Liver (tissue), 10 donors: ENCODE measurements at places on chromosomes 2 and 18.

- no peak for DNase-seq
Observed at GRCh38 chr2:48519593-48519992, 10.4 kb upstream of the STON1 start.

- DNase-seq = no peak
Observed at GRCh38 chr2:70977605-70978205, 725 bp upstream of the ANKRD53 start.

DNA sequence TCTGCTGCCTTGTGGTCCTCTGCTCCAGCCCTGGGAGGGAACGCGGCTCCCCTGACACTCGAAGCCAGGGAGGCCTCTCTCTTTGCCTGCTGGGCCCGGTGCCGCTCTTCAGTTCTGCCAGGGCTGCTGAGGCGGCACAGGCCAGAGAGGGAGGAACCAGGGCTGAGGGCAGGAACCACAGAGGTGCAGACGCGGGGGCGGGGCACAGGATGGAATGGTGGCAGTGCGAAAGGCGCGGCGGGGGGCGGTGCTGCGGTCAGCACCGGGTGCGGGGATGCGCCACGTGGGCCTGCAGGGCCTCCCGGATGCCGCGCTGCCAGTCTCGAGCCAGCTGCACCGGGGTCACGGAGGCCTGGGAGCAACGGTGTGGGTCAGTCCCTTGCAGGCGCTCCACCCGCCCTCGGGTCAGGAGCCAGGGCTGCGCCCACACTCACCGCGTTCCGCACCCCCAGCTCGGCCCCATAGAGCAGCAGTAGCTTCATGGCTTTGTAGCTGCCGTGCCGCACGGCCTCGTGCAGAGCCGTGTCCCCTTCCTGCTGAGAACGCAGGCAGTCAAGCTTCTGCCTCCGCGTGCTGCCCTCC is 4.4 kb downstream of the ANKRD23 start:
- DNase-seq = no peak

- DNase-seq = no peak
Observed at GRCh38 chr2:172467382-172467781, 40.0 kb downstream of the ITGA6 start.

- DNase-seq = no peak
Observed at GRCh38 chr2:165920748-165921147, 32.8 kb downstream of the TTC21B start.

DNA sequence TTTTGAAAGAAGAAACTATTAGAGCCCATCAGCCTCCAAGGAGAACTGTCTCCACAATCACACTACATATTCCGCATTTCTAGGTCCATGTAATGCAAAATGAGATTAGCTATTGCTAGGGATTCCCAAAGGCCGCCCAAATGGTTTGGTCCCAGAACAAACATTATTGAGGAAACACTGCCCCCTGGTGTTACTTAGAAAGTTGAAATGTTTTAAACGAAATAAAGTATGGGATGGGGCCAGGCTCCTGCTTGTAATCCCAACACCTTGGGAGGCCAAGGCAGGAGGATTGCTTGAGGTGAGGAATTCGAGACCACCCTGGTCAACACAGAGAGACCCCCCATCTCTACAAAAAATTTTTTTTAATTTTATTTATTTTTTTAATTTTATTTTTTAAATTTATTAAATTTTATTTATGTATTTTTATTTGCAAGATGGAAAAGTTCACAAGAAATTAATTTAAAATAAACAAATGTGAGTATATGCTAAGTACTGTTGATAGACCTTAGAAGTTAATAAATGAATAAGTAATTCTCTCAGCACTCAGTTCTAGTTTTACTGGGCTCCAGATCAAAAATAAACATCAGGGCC is 5.5 kb downstream of the NHEJ1 start:
- no peak for DNase-seq

- DNase-seq = no peak
Observed at GRCh38 chr18:61466736-61467135, 133.5 kb downstream of the CDH20 start.

DNA sequence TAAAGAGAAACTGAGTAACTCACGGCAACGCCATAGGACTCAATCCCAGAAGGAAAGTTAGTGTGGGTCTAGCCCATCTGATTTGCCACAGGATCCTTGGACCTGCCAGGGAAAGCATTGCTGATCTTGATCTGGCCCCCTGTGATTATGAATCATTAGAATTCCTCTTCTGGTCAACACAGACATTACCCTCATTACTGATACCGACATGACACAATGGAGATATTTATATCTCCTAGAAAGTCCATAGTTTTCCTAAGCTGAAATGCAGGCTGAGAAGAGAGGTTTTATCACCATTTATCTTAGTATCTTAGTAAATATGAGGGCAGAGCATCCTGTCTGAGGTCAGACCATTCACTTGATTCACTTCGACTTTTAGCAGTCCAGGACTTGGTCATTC is 75.5 kb upstream of the CCDC68 start:
- DNase-seq = no peak

- DNase-seq = no peak
Observed at GRCh38 chr2:28613186-28613585, 117.3 kb downstream of the PLB1 start.

DNA sequence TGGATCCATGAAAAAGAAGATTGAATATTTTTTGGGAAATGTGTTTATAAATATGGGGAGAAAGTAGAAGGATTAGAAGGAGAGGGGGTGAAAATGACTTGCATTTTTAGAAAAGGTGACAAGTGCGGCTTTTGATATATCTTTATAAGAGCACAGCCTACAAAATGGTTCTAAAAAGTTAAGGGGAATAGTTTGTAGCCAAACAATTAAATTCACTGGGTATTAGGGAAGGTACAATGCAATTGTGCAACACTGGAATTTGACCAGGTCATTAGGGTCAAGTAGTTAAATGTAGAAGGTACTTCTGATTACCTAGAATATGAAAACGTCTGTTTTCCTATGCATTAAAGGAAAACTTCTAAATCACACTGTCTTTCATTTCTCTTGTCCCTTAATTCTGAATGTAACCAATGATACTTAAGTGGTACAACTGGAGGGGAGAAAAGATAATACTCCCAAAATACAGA is 44.5 kb upstream of the SERTAD2 start:
- no peak for DNase-seq

DNA sequence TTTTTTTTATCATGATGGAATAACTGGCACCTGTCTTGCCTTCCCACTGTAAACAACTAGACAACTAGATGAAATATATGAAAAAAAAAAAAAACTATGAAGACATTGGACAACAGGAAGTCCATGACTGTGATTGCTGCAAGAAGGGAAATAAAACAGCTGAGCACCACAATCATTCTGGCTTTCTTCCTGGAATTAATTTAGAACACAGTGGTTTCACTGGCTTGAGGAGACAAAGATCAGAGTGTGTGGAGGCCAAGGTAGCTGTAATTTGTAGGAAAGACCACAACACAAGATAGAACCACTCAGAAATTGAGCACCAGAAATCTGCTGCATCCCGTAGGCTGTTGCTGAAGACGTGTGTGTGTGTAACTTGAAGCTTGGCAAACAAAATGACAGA is 121.1 kb upstream of the PID1 start:
- no peak for DNase-seq

DNA sequence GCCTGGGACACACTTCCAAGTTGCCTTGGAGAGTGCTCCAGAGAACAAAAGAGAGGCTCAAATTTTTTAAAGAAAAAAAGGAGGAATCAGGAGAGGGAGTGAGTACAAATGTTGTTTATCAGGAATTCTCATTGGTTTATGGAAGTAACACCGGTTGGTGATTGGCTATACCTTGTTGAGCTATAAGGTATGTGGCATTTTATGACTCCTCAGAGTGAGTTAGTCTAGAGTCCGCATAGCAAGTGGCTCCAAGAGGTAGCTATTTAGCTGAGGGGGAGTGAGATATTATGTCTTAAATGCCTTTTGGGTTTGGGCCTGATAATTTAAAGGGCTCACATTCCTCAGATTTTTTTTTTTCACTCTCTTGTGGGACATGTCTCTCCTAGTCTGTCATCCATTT is 85.7 kb downstream of the ARHGEF4 start:
- DNase-seq = no peak

DNA sequence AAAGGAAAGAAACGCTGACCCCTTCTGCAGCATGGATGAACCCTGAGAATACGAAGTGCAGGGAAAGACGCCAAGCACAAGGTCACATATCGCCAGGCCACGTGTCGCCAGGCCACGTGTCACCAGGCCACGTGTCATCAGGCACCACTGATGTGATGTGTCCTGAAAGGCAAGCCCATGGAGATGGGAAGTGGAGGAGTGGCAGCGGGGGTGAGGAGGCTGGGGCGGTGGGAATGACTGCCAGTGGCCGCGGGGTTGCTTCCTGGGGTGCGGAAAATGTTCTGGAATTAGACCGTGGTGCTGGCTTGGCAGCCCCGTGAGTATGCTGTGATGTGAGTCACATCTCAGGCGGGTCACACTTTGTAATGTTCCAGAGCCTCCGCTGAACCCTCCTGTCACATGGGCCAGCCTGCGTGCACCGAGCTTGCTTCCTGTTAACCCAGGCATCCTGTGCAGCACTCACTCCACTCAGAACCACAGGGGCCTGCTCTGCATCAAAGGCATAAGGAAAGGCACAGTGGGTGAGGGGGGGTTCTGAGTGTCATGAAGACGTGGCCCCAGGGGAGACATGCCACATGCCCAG is 39.0 kb downstream of the SLC66A2 start:
- peak; percentile 33 for DNase-seq

DNA sequence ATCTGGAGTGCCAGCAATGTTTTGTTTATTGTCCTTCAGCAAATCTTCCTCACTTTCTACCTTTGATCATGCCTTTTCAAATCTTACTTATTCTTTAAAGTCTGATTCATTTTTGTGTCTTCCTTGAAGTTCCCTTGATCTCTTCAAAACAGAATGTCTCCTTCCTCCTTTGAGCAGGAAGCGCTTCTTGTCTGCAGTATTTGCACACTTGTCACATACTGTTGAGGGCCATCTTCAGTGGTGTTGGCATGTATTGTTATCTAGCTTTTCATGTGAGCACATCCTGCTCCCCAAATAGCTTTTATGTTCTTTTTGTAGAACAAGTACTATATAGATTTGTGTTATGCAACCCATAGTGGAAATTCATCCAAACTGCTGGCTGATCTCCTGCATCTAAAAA is 5.9 kb upstream of the CERS6 start:
- DNase-seq = no peak

- no peak for DNase-seq
Observed at GRCh38 chr18:24868311-24868710, 407.9 kb downstream of the HRH4 start.

DNA sequence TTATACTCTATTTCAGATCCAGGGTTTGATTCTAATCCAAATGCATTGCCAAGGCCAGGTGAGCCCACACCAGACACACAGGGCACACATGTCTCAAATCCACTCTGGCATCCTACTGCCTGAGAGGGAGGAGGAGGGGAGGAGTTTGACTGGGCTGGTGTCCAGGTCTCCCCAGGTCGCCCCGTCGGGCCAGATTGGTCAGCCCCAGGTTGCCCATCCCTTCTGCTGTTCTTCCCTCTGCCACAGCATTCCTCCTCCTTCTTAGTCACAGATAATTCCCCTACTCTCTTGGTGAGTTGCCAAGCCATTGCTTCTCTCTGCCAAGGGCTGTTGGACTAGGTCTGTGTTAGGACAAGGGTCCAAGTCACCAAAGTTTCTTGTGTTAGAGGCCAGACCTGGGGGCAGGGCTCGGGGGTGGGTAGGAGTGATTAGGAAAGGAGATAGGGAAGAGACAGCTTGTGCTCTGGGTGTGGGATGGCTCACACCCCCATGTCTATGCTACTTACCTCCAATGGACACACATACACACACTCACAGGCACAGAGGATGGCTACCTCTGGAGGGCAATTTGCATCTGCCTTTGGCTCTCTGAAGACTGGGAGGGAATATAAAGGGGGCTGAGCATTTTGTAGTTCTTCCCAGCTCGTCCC is 2.5 kb upstream of the EGR4 start:
- no peak for DNase-seq

GRCh38 chr2:189234991-189235390 is 55.4 kb upstream of the COL5A2 start:
- no peak for DNase-seq

DNA sequence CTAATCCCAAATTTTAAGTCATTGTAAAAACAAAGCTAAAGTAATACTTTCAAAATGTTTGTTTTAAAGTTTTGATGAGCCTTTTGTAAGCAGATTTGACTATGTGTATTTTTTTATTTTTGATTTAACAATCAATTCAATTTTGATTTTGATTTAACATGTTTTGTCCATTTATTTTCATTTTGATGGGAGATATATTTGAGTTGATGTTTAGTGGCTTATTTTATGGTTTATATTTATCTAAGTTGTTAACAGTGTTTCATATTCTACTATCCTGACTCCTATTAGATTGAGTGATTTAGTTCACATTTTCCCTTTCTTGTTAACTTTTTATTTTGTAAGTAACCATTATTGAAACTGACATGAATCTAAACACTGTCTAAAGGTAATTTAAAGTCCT is 44.7 kb downstream of the TMEM18 start:
- DNase-seq = no peak

- no peak for DNase-seq
Observed at GRCh38 chr2:71122387-71123298, 7.4 kb downstream of the MCEE start.

GRCh38 chr18:7415081-7415894 is 151.8 kb upstream of the PTPRM start:
- no peak for DNase-seq

DNA sequence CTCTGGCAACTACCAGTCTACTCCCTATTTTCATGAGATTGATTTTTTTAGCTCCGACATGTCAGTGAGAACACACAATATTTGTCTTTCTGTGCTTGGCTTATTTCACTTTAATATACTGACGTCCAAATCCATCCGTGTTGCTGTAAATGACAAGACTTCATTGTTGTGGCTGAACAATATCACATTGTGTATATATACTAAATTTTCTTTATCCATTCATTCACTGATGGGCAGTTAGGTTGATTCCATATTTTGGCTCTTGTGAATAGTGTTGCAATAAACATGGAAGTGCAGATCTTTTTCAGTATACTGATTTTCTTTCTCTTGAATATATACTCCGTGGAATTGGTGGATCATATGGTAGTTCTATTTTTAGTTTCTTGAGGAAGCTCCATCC is 5.8 kb upstream of the TTC21B start:
- no peak for DNase-seq

DNA sequence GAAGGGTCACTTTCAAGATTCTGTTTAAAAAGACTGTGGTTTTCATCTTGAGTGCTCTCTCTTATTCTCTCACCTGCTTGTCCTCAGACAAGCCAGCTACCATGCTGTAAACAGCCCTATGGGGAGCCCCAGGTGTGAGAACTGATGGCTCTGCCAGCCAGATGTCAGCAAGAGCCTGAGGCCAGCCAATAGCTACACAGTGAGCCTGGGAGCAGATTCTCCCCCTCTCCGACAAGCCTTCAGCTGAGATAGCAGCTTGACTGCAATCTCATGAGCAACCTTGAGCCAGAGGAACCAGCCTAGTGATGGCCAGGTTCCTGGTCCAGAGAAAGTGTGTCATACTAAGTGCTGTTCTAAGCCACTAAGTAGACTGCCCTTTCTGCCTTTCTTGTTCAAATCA is 272.1 kb downstream of the NAPG start:
- DNase-seq = no peak
